ENCODE measurements at places on chromosomes 13 and 19. TPM values are rescaled to one million over a fixed set of nuclear protein-coding genes. Genes with fewer than 3 reads are reported as not detected.

DNA sequence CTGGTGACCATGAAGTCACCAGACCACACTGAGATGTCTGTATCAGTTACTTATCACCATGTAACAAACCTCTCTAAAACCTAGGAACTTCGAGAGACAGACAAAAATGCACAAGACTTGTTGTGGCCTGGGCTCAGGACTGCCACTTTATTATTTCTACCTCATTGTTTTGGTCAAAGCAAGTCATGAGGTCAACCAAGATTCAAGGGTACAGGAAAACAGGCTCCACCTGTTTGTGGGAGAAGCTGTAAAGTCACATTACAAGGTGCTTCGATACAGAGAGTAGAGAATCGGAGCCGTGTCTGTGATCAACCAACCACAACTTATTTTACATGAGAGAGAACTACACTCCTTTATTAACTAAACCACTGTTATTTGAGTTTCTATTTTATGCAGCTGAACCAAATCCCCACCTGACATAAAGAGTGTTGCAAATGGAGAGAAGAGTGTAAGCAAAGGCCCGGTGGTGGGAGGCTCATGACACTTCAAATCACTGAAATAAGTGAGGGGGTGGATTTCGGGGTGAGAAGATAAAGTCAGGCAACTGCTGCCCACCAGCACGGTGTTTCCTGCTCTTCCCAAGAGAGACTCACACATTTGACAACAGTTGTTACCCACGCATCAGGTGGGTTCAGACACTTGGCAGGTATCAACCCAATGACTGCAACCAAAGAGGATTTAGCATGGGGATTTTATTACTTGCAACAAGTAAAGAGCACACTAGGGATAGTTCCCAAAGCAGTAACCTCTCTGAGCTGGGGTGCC is 39.0 kb upstream of the IGSF23 start:
- no peak overlapping the region for H3K4me3 ChIP-seq
- H3K36me3 ChIP-seq = no peaks in the 10 kb centered on the region
- H3K27ac ChIP-seq = no peak overlapping the region

GRCh38 chr13:20258963-20259288 is 26.8 kb upstream of the GJB6 start:
- H3K4me3 ChIP-seq = no peak overlapping the region
- H3K27me3 ChIP-seq = no peaks in the 10 kb centered on the region
- DNase-seq = no peak
- no peaks in the 10 kb centered on the region for H3K4me1 ChIP-seq
- H3K36me3 ChIP-seq = no peaks in the 10 kb centered on the region

DNA sequence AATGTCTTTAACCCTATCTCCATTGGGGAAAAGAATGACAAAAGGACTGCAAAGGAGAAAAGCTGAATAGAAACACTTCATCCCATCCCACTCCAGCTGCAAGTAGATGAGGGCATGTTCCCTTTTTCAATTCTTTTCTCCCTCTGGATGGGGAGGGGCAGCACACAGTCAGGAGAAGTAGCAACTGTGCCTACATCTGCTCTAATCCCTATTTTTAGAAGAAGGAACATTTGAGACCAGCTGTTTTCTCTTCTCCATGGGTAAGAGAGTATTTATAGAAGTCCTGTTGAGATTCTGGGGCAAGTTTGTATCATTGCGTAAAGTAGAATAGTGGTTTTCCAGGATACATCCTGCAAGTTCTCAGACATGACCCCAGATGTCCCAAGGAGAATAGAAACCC is 9.3 kb upstream of the GTF3A start:
- DNase-seq = no peak
- H3K27me3 ChIP-seq = no peaks in the 10 kb centered on the region
- H3K27ac ChIP-seq = no peak overlapping the region
- H3K36me3 ChIP-seq = no peaks in the 10 kb centered on the region

GRCh38 chr19:6087074-6087571 is 23.2 kb downstream of the RFX2 start:
- DNase-seq = peak; percentile 52
- no peak overlapping the region for H3K4me3 ChIP-seq
- H3K36me3 ChIP-seq = no peaks in the 10 kb centered on the region
- peak overlapping the region; percentile 78 for H3K27ac ChIP-seq

DNA sequence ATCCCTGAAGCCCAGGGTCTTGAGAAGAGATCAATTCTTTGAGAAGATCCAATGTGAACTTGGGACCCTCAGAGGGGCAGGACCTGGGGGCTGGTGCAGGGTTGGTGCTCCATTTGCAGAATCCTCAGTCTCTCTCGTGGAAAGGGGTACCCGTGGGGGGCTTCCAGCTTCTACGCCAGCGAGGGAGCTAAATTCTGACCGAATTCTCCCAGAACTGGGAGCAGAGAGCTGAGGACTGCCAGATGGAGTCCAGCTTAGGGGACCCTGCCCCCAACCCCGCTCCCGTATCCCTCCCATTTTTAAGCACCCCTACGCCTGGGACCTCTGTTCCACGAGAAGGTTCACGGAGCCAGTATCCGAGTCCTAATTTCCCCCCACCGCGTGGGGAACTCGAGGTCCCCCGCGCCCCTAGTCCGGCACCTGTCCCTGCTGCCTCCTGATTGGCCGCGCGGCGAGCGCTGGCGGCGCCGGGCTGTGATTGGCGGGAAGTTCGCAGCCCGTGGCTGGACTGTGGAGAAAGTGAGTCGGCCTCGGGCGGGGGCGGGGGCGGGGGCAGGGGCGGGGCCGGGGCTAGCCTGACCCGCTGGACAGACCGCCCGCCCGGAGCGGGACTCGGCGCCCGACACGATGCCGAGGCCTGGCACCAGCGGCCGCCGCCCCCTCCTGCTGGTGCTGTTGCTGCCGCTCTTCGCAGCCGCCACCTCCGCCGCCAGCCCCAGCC is 4.4 kb upstream of the LTBP4 start:
- H3K4me3 ChIP-seq = peak overlapping the region; percentile 21
- DNase-seq = peak; percentile 86
- no peaks in the 10 kb centered on the region for H3K36me3 ChIP-seq
- no peak overlapping the region for H3K27ac ChIP-seq

GRCh38 chr13:73767191-73767741 is 366.9 kb downstream of the KLF12 start:
- peaks cover 23% of the 10 kb centered on the region for H3K4me1 ChIP-seq
- no peak for DNase-seq
- H3K4me3 ChIP-seq = no peak overlapping the region
- H3K27me3 ChIP-seq = no peaks in the 10 kb centered on the region

- no peak overlapping the region for H3K4me3 ChIP-seq
- H3K27ac ChIP-seq = peak overlapping the region; percentile 65
- H3K36me3 ChIP-seq = no peaks in the 10 kb centered on the region
- H3K27me3 ChIP-seq = no peaks in the 10 kb centered on the region
- peak; percentile 67 for DNase-seq
- peaks cover 7% of the 10 kb centered on the region for H3K4me1 ChIP-seq
These were observed 5.1 kb upstream of the SIGLEC7 start for GRCh38 chr19:51136851-51137551.

Gene IL4I1
- 1.8 TPM for total RNA-seq
